Breast epithelium (tissue), 4 donors: ENCODE measurements at places on chromosomes 16 and 17. TPM values are rescaled to one million over a fixed set of nuclear protein-coding genes. Genes with fewer than 3 reads are reported as not detected.

DNA sequence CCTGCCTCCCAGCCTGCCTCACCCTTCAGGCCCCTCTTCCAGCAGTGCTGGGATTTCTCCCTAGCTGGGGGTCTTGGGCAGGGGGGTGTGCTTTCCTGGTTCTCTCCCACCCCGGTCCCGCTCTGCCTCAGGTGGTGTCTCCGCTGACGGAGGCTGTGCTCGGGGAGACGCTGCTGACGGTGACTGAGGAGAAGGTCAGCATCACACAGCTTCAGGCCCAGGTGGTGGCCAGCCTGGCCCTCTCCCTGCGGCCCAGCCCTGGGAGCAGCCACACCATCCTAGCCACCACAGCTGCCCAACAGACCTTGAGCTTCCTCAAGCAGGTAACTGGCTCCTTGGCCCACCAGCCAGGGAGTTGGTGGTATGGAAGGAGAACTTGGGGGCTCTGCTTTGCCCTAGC, 56.5 kb downstream of the TMEM132E start:
- H3K4me1 ChIP-seq, result no peaks in the 10 kb centered on the region
- H3K27ac ChIP-seq, result no peak overlapping the region
- peaks cover 58% of the 10 kb centered on the region for H3K27me3 ChIP-seq

DNA sequence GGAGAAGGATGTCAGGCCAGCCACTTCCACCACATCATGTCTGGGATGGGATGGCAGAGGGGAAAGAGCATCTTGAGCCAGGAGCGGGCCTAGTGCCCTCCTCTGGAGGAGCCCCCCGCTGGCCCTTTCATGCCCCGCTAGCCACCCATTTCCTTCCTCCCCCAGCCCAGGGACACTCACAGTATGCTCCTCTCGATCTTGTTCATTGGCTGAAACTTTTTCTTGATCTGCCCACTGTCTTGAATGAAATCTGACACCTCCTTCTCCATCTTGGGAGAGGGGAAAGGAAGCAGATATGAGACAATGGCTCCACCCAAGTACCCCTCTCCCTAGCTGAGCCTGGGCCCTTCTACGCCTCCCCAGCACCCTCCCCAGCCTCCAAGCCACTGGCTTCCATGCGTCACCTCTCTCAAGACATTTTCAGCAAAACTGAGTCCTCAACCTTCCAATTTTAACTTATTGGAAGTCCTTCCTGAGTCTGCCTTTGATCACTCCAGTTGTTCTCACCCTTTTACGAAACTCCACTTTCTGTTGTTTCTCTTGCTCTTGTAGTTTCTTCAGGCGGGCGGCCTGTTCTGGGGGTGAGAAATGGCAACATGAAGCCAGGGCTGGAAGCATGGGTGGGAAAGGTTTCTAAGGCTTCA, 7.2 kb downstream of the SPAG7 start:
- H3K27me3 ChIP-seq, result no peaks in the 10 kb centered on the region
- H3K4me3 ChIP-seq, result no peak overlapping the region
- H3K36me3 ChIP-seq, result peaks cover 10% of the 10 kb centered on the region
- no peak overlapping the region for H3K27ac ChIP-seq
- no peaks in the 10 kb centered on the region for H3K4me1 ChIP-seq
- DNase-seq, result no peak

GRCh38 chr17:57512258-57512657, 232.8 kb downstream of the CCDC182 start:
- no peak overlapping the region for H3K4me3 ChIP-seq
- H3K27ac ChIP-seq, result no peak overlapping the region

DNA sequence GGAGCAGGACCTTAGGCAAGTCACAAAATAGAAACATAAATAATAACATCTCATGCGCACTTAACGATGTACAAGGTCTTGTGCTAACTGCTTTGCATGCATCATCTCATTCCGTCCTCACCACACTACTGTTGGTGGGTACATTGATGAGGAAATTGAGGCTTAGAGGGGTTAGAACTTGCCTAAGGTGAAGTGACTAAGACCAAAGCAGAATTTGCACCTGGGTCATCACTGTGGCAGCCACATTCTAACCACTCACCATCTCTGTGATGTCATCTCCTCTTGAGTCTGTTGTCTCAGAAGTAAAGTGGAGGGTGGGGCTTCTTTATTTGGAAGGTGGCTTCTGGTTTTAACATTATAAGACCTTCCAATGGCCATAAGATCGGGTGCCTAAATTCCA, 20.4 kb upstream of the TRIM25 start:
- no peak overlapping the region for H3K27ac ChIP-seq
- no peaks in the 10 kb centered on the region for H3K4me1 ChIP-seq
- H3K27me3 ChIP-seq, result no peaks in the 10 kb centered on the region
- H3K36me3 ChIP-seq, result no peaks in the 10 kb centered on the region

DNA sequence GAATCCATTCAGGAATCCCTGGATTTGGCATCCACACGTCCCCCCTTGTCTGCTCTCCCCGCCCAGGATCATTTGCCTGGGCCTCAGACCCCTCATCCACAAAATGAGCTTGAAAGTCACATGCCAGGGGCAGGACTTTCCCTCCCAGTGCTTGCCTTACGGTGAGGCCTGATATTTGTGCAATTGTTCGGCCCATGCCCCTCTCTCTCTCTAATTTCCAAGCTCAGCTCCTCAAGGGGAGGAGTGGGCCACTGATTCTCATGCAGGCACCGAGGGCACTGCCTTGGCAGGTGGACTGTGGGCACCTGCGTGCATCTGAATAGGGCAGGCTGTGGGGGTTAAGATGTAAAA, 267.2 kb upstream of the FOXF1 start:
- H3K27me3 ChIP-seq, result no peaks in the 10 kb centered on the region
- H3K4me3 ChIP-seq, result no peak overlapping the region
- H3K27ac ChIP-seq, result no peak overlapping the region
- no peaks in the 10 kb centered on the region for H3K4me1 ChIP-seq
- no peaks in the 10 kb centered on the region for H3K36me3 ChIP-seq
- DNase-seq, result no peak

- H3K36me3 ChIP-seq, result no peaks in the 10 kb centered on the region
- DNase-seq, result peak; percentile 16
- no peaks in the 10 kb centered on the region for H3K27me3 ChIP-seq
- no peak overlapping the region for H3K27ac ChIP-seq
- no peaks in the 10 kb centered on the region for H3K4me1 ChIP-seq
- no peak overlapping the region for H3K4me3 ChIP-seq
Measured at GRCh38 chr17:83062011-83062817, 17.2 kb upstream of the METRNL start.

- no peaks in the 10 kb centered on the region for H3K27me3 ChIP-seq
- H3K27ac ChIP-seq, result peak overlapping the region; percentile 100
- no peak overlapping the region for H3K4me3 ChIP-seq
- no peak for DNase-seq
Measured at GRCh38 chr17:40531051-40531991, 29.9 kb upstream of the TNS4 start.

GRCh38 chr17:925817-926216, 53.8 kb downstream of the NXN start:
- H3K4me1 ChIP-seq, result peaks cover 13% of the 10 kb centered on the region
- DNase-seq, result no peak
- H3K27me3 ChIP-seq, result no peaks in the 10 kb centered on the region
- H3K27ac ChIP-seq, result peak overlapping the region; percentile 66

DNA sequence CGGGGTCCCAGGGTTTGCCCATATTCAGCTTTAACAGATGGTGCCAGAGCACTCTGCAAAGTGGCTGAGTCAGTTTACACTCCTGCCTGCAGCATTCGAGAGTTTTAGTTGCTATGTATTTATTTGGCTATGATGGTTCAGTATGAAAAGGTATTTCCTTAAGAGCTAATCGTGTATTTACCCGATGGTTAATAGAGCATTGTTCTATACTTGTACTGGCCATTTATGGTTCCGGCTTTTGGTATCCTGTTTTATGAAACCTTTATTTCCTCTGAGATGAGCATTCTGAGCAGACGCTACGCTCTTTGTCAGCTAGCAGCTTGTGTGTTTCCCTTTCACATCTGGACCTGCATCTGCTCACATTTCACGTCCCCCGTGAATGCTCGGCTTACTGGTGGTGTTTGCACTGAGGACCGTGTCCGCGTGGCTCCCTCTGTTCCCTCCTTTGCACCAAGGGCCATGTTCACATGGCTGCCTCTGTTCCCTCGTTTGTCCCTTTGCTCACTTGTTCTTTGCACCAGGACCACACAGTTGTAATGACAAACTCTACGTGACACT, 149.1 kb upstream of the CHMP6 start:
- H3K27me3 ChIP-seq, result no peaks in the 10 kb centered on the region
- no peaks in the 10 kb centered on the region for H3K4me1 ChIP-seq
- H3K36me3 ChIP-seq, result no peaks in the 10 kb centered on the region
- H3K27ac ChIP-seq, result no peak overlapping the region

DNA sequence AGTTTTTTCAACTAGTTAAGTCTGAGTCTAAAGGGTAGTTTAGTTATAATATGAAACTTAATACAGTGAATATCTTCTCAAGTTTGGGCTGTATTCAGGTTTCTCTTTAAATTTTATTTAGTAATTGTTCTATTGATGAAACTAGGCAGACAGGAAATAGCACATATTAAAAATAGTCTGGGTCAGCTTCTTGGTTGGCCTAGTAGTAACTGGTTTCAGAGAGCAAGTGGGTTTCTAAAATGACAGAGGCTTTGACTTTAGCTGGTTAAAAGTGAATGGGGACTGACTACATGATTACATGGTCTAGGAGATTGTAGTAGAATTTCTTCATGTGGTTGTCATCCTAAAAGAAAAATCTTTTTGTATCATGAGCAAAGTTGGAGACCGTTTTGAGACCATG, 46.8 kb downstream of the OMG start:
- H3K4me3 ChIP-seq, result no peak overlapping the region
- peaks cover 4% of the 10 kb centered on the region for H3K36me3 ChIP-seq
- no peaks in the 10 kb centered on the region for H3K4me1 ChIP-seq
- no peaks in the 10 kb centered on the region for H3K27me3 ChIP-seq

DNA sequence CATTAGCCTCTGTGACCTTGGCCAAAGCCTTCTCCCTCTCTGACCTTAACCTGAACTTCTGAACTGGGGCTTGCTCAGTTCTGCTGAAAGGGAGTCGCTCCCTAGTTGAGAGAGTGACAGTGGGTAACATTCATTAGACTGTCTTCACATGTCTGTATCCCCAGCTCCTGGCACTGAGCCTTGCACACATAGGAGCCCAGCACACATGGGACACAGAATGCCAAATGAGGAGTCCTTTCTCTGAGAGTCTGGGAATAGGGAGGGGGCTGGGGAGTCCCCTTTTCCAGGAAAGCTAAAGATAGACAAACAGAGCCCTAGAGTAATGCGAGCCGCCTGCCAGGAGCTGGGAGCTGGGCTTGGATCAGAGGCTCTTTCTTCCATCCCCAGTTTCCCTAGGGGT, 2.5 kb downstream of the TAC4 start:
- no peak overlapping the region for H3K4me3 ChIP-seq
- H3K27me3 ChIP-seq, result no peaks in the 10 kb centered on the region
- no peaks in the 10 kb centered on the region for H3K36me3 ChIP-seq
- DNase-seq, result no peak
- H3K27ac ChIP-seq, result no peak overlapping the region

DNA sequence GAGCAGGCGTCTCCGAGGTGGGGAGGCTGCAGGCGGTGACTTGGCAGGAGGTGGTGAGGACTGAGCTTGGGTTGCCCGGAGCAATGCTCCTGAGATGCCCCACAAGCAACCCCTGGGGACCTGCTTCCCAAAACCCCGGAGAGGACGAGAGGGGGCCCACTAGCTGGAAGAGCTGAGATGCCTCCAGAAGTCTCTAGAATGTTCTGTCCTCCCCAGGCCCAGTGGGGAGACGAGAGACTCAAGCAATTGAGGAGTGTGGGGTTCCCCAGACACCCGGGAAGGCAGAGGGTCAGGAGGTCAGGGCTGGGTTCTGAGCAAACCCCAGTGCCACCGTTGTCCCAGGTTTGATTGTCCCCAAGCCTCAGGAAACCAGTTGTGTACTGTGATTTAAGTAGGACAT, 21.2 kb upstream of the ATP2C2 start:
- DNase-seq, result no peak
- no peaks in the 10 kb centered on the region for H3K36me3 ChIP-seq
- no peaks in the 10 kb centered on the region for H3K27me3 ChIP-seq
- no peaks in the 10 kb centered on the region for H3K4me1 ChIP-seq
- H3K4me3 ChIP-seq, result no peak overlapping the region
- H3K27ac ChIP-seq, result no peak overlapping the region

- no peaks in the 10 kb centered on the region for H3K27me3 ChIP-seq
- DNase-seq, result peak; percentile 65
- H3K36me3 ChIP-seq, result no peaks in the 10 kb centered on the region
- peak overlapping the region; percentile 64 for H3K27ac ChIP-seq
Measured at GRCh38 chr17:62778990-62779681, 29.0 kb downstream of the MARCHF10 start.

DNA sequence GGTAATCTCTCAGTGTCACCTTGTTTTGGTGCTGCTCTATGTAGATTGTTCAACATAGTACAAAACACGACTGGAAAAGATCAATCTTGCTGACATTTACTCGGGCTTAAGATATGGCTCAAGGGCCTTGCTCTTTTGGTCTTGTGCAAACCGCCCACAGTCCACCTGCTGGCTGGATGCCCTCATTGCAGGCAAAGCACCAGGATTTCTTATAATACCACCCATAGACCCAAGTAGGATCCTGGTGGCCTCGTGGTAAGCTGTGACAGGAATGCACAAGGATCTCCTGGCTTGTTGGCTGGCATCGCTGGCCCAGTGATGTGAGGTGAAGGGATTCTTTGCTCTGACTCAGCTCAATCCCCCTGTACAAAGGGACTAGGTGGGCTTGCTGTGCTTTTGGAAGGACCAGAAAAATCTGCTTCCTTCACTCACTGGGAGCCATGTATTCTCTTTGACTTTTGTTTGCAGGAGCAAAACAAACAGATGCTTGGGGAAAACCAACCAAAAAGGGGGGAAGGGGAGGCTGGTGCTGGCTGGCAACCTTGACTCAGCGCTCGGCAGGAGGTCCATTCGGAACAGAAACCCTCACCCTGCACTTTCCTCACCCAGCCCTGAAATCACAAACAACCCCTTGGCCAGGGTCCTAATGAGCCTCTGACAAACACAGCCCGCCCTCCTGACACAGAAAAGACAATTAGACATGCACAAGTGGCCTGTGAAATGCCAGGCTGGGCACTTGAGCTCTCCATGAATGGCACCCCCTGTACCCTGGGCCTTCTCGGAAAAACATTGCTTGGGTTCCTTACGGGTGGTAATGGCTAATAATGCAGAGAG, 36.6 kb upstream of the MED9 start:
- H3K36me3 ChIP-seq, result no peaks in the 10 kb centered on the region
- no peaks in the 10 kb centered on the region for H3K4me1 ChIP-seq
- peak overlapping the region; percentile 57 for H3K27ac ChIP-seq
- DNase-seq, result peak; percentile 67
- H3K27me3 ChIP-seq, result no peaks in the 10 kb centered on the region

The C17orf58 gene
- 12.0 TPM for total RNA-seq

The ZNF276 gene
- 19.2 TPM for total RNA-seq

The KIF2B gene
- total RNA-seq, result not detected

The CDH11 gene
- 52.8 TPM for total RNA-seq

The CPHXL2 gene
- not detected for total RNA-seq

The PRR14 gene
- total RNA-seq, result 26.9 TPM

The CCL7 gene
- total RNA-seq, result not detected

The NEUROD2 gene
- total RNA-seq, result not detected

The CENPV gene
- 25.9 TPM for total RNA-seq

The HYDIN gene
- 0.96 TPM for total RNA-seq

The KRTAP1-5 gene
- not detected for total RNA-seq
